T-helper 9 cell (primary cell): ENCODE measurements at places on chromosomes 3 and 15.

DNA sequence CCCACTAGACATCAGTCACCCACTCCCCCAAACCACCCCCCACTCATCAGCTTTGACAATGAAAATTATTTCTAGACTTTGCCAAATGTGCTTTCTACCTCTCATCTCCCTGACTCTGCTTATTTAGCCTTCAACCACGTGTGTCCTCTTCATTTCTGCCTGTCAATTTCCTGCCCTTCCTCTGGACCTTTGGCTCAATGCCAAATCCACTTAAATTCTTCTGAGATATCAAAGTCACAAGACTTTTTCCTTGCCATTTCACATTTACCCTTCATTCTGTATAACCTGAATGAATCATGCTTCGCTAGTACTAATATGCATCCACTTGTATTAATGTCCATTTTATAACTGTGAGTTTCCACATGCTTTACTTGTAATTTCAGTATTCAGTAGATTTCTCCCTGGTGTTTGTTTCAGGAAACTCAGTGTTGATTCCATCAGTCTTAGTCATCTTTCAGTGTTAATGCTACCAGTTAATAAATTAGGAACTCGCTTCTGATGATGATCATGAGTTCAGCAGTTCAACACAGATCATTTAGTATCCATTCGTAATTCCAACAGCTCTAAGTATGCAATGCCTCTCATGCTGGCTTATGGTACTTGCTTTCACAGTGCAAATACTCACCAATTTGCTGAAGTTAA is 128.2 kb upstream of the OSTN start:
- DNase-seq = no peak

DNA sequence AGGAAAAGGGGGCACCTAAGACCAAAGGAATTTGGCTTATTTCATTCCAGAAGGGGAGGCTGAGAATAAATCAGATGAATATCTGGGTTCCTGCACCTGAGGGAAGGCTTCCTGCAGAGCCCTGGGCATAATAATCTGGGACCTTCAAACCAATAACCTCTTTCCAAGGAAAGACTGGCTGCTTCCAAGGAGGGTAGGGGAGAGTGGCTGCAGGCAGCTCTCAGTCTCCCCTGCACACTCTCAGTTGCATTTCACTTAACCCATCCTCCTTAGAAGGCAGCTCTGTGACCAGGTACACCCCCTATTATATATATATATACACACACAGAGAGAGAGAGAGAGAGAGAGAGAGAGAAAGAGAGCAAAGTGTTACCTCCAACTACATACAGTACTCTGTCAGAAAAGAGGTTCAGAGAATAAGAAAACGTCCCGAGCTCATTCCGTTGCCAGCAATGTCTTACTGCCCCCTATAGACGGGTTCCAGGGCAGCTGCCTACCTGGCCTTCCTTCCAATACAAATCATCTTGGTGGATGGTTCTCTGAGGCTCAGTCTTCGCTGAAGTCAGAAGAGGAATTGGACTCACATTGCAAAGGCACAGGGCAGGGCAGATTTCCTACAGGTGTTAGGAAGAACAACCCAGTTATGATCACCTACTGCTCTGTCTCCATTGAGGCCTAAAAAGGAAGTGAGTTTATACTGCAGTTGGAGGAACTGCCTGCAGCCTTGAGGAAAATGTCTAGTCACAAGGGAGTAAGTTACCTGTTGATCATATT is 26.1 kb downstream of the CAPN3 start:
- DNase-seq = no peak

GRCh38 chr15:90015749-90016148 is 14.6 kb downstream of the ZNF710 start:
- DNase-seq = no peak

DNA sequence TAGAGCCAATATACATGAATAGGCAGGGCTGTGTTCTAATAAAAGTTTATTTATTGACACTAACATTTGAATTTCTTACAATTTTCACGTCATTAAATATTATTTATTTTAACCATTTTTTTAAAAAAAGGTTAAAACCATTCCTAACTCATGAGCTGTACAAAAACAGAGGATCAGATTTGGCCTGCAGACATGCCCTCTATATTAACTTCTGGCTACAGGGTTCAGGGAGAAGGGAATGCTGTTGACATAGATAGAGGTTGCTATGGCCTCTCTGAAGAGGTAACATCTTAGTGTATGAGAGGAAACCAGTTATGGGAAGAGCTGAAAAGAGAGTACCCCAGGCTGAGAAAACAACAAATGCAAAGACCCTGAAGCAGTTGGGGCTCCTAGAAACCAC is 19.1 kb upstream of the RAP2B start:
- no peak for DNase-seq

DNA sequence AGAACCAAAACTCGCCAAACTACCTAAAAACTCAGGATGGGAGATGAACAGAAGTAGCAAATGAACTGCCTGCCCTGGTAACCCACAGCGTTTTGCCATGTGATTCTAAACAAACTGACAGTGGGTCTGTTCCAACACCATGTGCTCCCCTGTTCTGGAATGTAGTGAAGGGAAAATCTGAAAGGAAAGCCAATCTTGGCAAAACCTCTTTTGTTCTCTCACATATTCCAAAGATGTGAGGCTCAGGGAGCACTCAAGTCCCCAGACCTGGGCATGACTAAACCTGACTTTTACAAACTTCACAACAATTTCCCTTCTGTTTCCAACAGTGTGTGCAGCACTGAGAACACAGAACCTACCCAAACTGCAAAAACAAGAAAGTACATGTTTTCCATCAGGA is 116.1 kb downstream of the IMPG2 start:
- no peak for DNase-seq
